Stimulated activated CD4-positive, alpha-beta T cell treated with anti-CD3 and anti-CD28 coated beads, Interleukin-1b, Interleukin-23, amount 100 ng/mL, for 4 hours (primary cell): ENCODE measurements at places on chromosomes 1 and 21.

DNA sequence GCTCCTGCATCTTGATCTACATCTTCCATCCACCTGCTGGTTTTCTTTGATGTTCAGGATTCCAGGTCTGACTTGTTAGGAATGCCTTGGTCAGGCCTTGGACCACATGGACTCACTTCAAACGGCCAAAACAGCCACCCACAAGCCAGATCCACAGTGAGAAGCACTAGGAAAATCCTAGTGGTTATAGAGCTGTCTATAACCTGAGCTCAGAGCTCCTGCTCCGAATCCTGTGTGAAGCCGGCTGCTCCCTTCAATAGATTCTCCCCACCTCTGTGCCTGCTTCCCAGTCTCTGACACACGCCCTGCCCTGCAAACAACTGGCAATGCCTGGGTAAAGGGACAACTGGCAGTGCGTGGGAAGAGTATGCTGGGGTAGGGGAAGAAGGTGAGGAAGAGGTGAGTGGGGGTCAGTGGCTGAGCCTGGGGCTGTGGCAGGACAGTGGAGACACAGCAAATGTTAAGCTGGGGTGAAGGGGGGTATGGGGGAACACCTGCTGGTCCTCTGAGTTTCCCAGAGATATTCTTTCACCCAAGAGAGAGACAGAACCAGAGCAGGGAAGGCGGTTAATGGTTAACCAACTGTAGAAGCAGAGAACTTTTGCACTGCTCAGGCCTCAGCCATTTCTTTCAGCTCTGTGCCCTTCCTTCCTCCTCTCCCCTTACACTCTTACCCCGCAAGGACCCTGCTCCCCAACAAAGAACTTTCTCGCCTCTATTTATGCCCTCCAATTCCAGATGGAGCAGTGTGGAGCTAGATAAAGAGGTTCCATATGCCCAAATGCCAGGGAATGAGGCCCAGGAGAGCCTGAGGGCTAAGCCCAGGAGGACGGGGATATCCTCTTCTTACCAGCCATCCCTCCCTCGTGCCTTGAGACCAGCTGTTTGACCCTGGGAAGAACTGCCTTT, 4.5 kb downstream of the PLXNA2 start:
- no peak for DNase-seq

DNA sequence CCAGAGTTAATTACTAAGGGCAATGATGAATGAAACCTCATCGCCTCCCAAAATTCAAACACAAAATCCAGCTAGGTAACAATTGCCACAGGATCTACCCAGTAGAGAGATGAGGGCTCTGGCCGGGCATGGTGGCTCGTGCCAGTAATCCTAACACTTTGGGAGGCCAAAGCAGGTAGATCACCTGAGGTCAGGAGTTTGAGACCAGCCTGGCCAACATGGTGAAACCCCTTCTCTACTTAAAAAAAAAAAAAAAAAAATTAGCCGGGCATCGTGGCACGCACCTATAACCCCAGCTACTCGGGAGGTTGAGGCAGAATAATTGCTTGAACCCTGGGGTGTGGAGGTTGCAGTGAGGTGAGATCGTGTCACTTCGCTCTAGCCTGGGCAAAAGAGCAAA, 15.8 kb downstream of the CD2 start:
- DNase-seq: no peak

DNA sequence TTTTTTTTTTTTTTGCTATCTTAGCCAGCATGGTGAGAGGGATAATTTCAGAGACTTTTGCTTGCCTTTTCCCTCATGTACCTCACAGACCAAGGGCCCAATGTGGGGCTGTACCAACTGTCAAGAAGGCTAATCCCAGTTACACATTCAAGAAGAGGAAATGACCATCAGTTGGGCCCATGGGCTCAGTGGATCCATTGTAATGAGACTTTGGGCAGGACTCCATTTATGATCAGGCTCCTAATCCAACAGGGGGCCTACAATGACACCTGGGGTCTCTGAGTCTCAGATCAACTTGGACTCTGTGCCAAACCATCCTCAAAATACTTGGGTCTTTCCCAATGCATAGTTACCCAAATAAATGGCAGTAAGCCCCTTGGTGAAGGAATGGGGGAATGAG, 450.4 kb upstream of the VAMP3 start:
- DNase-seq: no peak

DNA sequence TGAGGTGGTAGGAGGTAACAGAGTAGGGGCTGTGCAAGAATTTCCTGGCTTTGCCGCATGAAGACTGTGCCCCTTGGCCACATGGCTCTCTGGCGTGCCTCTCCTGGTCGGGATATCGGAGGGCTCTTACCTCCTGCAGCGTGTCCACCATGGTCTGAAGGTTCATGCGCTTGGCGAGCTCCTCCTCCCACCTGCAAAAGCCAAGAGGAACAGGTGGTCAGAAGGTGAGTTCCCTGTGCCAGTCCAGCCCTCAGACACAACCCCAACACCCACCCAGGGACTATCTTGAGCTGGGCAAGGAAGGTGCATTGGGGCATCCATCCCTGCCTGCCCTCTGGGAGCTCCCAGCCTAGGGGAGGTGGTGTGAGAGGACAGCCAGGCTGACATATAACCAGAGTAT, 18.6 kb upstream of the ALDH4A1 start:
- DNase-seq: no peak

- DNase-seq: no peak
These were observed 15.4 kb upstream of the LCE5A start for GRCh38 chr1:152495066-152495675.

DNA sequence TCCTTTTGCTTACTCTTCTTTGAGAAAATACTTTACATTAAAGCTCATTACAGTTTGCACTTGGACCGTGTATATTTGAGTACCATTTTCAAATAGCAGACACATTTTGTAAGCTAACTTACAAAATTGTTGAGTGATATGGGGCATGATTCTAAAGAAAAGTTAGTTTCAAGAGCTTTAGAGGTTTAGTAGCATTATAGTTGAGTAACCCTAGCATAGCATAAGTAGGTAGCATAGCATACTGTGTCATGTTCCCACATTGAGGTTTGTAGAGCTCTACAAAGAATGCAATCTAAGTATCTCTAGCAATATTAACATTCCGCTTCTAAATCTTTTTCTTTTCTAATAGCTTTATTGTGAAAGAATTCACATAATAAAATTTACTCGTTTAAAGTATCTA, 92.0 kb downstream of the ITSN1 start:
- no peak for DNase-seq

DNA sequence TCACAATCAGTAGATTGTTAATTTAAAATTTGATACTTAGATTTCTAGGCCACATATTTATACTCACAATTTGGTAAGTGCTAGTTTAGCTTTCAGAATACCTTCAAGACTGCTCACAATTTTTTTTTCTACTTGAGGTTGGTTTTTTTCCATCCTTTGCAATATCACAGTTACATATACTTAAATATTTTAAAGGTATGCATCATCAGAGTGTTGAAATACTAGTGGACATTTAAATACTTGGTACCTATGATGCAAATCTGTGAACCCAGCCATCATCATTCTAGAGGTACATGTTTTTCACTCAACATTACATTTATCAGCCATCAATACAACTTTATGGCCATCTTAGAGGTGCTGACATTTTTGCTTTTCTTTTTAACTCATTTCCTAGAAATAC, 6.2 kb upstream of the LRRC40 start:
- no peak for DNase-seq

- no peak for DNase-seq
These were observed 3.9 kb downstream of the KPNA6 start for GRCh38 chr1:32111789-32112188.

DNA sequence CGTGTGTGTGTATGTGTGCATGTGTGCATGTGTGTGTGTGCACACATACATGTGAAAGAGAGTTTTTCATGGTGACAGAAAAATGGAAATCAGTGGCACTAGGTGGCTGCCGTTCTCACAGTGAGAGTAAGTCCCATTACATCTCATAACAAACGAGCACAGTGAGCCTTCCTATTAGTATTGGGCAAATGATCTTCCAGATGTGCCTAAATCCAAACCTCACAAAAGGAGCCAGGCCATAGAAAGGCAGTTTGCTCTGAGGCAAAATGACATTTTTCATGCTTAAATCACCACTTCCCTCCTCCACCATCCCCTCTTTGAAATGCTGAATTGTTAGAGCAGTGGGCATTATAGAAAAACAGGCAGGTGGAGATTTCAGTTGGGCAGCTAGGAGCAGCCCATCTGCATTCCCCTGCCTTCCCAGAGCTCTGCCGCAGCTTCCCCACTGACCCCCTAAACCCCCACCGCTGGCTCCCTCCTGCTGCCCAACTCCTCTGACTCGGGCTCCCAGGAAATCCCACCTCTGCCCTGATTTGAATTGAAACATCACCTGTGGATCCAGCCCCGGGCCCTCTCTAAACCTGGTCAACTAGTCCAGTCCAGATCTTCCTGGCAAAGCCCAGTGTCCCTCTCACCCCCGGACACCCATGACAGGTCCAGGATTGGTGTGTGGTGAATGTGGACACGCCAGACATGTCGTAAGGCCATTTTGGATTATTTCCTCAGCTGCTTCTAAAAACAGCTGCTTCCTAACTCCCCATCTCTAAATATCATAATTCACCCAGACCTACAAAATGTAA, 190.5 kb downstream of the SEC16B start:
- no peak for DNase-seq

DNA sequence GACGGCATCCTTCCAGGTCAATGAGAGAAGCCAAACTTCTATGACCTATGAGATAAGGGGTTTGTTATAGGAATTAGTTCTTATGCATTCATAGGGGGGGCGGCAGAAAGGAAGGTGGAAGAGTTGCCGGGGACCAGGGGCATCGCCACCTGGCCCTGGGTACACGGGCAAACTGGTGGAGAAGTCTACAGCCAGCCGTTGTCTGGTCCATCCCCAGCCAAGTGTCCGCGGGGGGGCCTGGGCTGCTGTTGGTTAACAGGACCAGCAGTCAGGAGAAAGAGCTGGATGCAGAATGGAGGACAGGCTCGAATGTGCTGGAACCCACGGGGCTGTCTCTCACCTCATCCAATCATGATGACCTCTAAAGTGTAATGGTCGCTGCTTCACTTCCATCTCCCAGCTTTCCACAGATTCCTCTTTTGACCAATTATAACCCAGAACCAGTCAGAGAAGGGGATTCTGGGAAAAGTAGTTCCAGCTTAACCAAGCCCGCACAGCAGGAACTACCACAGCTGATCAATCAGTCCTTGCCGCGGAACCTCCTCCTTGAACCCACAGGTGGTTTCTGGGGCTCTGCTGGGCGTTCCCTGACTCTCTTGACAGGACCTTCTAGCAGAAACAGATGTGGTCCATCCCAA, 17.8 kb downstream of the TMEM51 start:
- DNase-seq: no peak

GRCh38 chr1:111192658-111193519, 7.6 kb downstream of the DENND2D start:
- DNase-seq: no peak

- DNase-seq: no peak
These were observed 4.9 kb upstream of the MAPKAPK2 start for GRCh38 chr1:206679738-206680211.

DNA sequence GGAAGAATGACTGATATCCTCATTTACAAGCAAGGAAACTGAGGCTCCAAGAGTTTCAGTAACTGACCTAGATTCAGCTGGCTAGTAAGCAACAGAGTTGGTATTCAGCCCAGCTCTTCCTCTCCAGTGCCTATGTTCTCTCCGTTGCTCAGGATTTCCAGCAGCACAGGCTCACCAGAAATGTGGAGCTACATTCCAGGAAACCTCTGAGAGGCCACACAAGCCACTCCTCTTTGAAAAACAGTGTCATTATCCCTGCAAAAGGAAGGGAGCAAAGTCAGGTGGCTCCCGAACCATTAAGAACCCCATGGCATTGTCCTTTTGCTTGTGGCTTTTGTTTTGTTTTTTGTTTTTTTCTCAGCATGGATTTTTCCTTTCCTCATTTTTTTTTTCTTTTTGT, 40.6 kb upstream of the DUSP10 start:
- DNase-seq: no peak

DNA sequence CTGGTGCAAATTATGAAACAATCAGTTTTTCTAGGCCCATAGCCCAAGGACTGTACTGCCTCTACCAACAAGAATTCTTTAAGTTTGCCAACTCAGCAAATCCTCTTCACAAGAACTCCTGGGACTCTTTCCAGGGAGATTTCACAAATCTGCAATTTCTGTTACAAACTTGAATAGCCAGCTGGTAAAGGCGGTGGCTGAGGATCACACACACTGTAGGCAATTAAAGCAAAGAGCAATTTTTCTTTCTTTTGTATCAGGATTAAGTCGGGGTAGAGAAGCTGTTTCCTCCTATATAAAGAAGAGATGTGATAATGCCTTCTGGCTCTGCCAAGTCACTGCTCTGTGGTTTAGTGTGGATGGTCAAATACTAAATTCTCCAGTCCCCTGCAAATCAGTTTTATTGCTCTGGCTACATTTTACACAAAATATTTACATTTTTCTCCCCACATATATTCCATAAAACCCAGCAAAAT, 1.7 kb downstream of the ALDH9A1 start:
- no peak for DNase-seq

- DNase-seq: no peak
These were observed 20.3 kb upstream of the MUL1 start for GRCh38 chr1:20528221-20528620.

DNA sequence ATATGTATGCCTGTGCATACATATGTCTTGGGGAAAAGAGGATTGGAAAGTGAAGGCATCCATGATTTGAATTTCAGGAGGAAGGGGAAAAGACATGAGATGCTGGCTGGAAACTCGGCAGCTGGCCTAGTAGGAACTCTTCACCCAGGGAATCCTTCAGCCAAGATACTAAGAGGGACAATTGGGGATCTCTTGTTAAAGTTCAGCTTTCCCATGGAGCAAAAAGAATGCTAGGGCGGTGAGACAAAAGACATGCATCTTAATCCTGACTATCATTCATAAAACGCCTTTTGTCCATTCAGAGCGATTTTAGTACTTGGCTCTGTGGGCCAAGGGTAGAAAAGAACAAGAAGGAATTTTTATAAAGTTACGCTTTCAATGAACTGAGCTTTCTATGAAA, 20.5 kb downstream of the PDPN start:
- no peak for DNase-seq

GRCh38 chr1:55049914-55050278, 10.5 kb downstream of the PCSK9 start:
- no peak for DNase-seq

DNA sequence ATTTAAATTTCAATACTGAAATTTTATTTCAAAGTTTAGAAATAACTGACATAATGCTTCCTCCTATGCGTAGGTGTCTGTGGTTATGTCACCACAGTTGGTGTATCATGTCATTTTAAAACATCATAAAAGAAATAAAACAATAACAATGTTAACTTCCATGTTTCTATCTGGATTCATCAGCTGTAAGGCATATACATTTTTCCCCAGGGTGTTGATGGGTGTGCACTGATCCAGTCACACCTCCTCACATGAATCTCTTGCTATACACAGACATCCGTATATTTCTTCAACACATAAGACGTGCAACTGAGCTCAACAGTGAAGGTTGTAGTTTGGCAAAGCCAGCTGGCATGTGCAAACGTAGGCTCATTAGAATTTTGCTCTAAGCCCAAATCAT, 6.2 kb downstream of the KCNA3 start:
- no peak for DNase-seq

DNA sequence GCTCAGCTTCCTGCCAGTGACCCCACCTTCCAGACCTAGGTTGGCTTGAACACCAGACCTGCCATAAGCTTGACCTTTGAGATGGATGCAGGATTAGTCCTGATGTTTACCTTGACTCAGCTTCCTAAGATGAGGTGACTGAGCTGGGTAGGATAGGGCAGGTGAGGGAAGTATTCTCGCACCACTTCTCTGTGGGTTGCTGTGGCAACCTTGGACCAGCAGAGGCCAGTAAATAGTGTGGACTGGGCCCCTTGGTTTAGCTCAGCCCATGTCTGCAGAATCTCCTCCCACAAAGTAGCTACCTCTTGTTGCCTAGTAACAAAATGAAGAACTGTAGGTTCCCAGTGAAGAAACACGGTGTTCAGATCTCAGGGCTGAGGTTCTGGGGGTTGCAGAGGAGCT, 8.4 kb downstream of the RPS6KA1 start:
- no peak for DNase-seq
